ENCODE measurements at places on chromosomes 2 and 18.
A peak's percentile ranks its signal among the peaks of the same experiment; 100 is the strongest.

GRCh38 chr2:20217041-20217970 lies 7.6 kb downstream of the SDC1 start:
- no peak for DNase-seq

- no peak for DNase-seq
Measured at GRCh38 chr2:37550190-37550589, 121.3 kb downstream of the CDC42EP3 start.

DNA sequence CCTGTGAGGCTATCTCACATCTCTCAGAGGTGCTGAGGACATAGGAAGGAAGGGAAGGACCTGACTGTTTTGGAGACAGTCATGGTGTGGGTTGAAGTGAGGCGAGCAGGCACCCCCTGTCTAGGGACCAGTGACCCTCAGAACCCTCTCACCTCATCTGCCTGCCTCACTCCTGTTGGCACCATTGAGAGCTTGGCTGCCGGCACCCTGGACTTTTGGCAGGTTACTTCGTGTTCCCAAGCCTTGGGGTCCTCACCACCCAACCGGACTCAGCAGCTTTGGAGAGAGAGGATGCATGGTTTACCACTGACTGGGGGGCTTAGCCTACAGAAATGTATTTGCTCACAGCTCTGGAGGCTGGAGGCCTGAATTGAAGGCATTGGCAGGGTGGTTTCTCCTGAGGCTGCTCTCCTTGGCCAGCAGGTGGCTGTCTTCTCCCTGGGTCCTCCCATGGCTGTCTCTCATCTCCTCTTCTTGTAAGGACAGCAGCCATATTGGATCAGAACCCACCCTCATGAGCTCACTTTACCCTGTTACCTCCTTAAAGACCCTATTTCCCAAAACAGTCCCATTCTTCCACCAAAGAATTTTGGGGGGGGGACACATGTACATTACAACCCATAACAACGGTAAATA lies 142.0 kb downstream of the TSN start:
- no peak for DNase-seq

DNA sequence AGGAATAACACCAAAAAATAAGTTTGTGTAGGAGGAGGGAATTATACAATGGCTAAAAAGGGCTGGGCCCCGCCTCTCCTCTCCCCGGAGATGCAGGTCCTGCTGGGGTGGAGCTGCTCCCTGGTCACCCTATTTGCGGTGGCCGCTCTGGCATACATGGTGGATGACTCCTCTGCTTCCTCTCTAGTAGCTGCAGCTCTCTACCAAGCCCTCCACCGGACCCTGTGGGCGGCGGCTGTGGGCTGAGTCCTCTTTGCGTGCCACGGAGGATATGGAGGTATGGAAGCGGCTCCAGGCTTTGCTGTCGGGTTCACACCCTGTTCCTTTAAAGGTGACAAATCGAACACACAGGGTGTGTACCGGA lies 77.1 kb upstream of the SEC11C start:
- DNase-seq: no peak

GRCh38 chr2:196260546-196260945 lies 89.2 kb upstream of the STK17B start:
- peak; percentile 71 for DNase-seq

GRCh38 chr2:230023313-230023712 lies 45.4 kb downstream of the SLC16A14 start:
- DNase-seq: no peak

DNA sequence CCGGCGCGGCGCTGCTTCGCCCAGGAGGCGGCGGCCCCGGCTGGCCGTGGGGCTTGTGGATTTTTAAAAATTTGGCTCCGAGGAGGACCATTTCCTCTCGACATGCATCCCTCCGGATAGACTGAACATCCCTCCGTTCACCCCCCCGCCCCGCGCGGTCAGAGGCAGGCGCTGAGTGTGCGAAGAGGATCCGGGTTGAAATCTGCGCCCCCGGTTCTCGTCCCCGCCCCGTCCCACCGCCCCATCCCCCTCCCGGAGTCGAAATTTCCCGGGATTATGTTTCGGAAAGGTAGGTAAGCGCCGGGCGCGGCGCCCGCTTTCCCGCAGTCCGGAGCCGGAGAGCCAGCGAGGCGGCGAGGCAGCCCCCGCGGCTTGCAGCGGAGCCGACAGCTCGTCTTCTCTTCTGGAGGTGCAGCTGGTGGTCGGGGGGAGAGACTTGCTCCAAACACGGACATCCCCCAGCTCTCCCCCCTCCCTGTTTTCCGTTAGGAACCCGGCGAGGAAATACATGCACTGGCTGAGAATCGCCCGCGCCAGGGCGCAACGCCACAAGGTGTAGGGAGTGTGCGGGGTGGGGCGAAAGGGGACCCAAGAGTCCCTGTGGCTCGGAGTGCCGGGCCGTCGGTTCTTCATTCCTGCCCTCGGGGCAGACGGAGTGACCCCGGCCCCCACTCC lies at the start of gene PRKCE:
PRKCE (plus strand) TSS at position 261 of the 675 bp plus-strand sequence.
- DNase-seq: peak; percentile 9

DNA sequence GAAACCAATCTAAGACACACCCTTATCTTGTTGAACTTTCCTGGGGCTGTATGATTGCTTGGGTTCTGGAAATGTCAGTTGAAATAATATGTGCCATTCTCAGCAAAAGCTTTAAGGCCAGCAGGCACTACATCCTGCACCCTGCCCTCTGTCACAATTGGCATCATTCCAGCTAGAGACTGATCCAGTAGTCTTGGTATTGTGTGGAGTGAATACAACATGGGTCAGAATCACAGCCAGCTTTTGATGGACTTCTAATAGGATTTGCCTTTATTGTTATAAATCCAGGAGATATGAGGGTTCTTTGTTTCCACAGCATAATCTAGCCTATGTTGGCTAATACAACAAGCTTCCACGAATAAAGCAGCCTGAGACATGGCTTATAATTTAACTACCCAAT lies 617.0 kb upstream of the CDH2 start:
- DNase-seq: no peak

GRCh38 chr18:47506897-47507296 lies 255.4 kb upstream of the SKOR2 start:
- no peak for DNase-seq

DNA sequence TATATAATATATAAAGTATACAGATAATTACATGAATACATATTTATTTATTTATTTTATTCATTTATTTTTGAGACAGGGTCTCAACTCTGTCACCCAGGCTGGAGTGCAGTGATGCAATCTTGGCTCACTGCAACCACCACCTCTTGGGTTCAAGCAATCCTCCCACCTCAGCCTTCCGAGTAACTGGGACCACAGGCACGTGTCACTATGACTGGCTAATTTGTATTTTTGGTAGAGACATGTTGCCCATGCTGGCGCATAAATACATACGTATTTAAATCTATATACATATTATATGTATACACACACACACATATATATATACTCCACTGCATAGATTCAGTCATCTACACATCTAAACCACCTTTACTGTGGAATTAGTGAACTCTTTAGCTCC lies 20.6 kb upstream of the NDUFV2 start:
- no peak for DNase-seq

DNA sequence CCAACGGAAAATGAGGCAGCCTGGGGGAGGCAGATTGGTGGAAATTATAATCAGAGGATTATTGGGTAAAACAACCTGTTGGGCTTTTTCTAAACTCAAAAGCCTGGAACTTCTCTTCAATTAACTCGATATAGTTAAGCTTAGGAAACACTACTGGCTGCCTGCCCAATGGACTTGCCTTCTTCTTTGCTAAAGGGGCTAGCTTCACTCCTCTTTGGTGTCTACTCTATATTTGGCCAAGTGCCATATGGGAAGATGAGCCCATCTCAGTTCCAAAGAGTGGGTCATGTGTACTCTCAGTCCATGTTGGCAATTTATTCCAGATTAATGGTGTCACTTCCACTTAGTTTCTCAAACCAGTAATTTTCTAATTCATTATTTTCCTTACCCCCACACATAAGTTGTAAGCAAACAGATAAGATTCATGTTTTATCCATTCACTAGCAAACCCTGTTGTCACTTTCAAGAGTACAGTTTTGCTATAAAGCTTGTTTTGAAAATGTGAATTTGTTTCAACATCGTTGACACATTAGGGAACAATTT lies 34.3 kb downstream of the DARS1 start:
- no peak for DNase-seq

DNA sequence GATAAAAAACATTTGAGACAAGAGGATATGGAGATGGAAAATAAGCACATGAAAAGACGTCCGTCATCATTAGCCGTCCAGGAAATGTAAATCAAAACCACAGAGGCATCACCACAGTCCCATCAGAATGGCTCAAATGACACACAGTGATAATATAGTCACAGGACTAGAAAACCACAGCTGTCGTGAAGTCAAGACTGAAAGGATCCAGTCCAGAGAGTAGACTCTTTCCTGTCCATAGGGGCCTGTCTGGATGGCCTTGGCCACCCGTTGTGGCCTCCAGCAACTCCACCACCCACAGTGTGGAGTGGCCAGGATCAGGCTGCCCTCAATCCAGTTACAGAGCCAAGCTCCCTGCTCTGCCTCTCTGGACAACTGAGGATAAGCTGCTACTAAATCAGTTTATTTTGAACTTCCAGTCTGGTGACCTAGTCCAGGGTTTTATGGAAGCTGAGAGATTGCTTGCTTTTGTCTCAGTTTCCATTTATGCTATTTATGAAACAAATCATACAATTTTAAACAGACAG lies 60.4 kb downstream of the RHOB start:
- no peak for DNase-seq

- no peak for DNase-seq
Measured at GRCh38 chr2:36779462-36779861, 83.0 kb downstream of the VIT start.

DNA sequence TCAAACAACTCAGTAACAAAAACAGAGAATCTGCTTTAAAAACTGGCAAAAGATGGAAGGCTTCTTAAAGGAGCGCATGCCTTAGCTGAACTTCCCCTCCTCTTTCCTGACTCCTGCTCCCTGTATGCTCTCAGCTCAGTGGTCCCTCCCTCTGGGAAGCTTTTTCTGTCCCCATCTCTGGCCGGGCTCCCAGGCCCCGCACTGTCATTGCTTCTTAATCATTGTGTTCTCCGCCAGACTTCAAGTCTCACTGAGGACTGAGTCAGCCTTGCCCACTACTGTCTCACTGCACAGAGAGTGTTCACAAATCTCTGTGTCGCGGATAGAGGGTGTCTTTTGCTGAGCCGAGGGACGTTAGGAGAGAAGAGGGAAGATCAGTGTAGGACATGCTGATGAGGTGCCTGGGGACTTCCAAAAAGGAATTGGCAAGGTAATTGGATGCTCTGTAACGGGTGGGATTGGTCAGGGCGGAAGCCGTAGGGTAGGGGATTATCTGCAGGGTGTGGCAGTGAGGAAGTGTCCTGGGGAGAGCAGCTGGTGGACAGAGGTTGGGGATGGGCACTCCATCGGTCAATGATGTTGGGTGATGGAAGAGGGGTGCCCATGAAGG lies 16.2 kb downstream of the TOGARAM2 start:
- no peak for DNase-seq

DNA sequence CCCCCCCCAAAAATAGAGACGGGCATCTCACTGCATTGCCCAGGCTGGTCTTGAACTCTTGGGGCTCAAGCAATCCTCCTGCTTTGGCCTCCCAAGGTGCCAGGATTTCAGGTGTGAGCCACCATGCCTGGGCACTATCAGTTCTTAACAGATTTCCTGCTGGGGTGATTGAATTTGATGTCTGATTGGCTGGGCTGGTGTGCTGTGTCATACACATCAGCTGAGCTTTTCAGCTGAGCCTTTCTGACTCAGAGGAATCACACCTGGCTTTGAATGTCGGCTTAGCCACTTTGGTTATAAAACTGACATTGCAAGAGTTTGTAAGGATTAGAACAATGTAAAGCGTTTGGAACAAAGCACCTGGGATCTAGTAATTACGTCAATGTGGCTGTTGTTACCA lies 18.9 kb downstream of the NCAPH start:
- DNase-seq: no peak

- DNase-seq: no peak
Measured at GRCh38 chr18:48792611-48793380, 158.0 kb downstream of the SMAD7 start.

GRCh38 chr2:3703236-3703756 lies at the start of gene DCDC2C:
Gene DCDC2C, plus strand, starts transcription at chr2:3703575. Its CDS starts 177 bp downstream, at chr2:3703752.
- DNase-seq: no peak

- no peak for DNase-seq
Measured at GRCh38 chr2:98932778-98933343, 3.2 kb downstream of the CRACDL start.

GRCh38 chr18:58117786-58118403 lies 73.9 kb downstream of the NEDD4L start:
- no peak for DNase-seq

DNA sequence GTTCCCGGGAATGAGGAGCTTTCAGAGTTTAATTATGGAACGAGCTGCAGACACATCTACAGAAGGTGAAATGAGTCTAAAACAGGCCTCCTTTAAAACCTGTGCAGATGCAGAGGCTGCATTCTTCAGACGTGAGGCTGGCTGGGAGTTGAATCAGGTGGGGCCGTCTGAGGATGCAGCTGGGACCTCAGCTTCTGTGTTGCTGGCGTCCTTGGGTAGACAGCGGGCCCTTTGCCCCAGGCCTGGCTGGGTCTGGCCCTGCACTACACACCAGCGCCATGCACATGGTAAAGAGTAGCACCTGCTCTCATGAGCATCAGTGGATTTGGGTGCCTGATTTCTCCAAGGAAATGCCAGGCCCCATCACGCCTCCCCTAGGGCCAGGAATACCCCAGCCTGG lies 67.3 kb downstream of the TMEM18 start:
- no peak for DNase-seq

- peak; percentile 52 for DNase-seq
Measured at GRCh38 chr18:62523631-62524439, 1.0 kb downstream of the ZCCHC2 start.

DNA sequence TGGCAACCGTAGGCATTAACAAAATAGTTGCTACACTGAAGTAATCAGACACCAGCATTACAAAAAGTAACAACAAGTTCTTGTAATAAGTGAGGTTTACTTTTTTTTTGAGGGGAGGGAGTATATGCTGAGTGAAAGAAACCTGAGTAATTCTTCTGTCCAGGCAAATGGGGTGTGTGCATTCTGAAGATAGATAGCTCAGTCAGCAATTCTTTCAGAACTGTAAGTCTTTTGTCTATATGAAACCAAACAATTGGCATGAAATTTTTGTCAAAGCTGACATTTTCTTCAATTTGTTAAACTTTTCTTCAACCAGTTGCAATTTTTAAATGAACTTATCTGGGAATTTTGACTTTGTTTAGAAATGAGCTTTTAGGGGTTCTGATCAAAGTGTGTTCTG lies 208.1 kb upstream of the THSD7B start:
- no peak for DNase-seq

DNA sequence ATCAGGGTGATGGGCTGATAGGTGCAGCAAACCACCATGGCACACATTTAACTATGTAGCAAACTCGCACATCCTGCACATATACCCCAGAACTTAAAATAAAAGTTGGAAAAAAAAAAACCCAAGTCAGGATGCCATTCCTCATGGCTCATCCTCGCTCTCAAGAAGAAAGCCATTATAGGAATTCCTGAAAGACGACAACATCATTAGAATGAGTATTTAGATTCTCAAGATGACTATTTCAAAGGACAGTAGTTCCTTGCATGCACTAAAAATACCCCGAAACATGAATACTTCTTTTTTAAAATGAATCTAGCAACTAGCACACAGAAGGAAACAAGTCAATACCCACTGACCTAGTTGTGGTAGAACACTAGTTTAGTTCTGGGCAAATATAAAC lies 285.8 kb upstream of the REV1 start:
- no peak for DNase-seq

Measured in CD4-positive, alpha-beta T cell treated with Interleukin-21 for 1 hour (primary cell).